ENCODE measurements at places on chromosomes 1 and 21. TPM values are rescaled to one million over a fixed set of nuclear protein-coding genes. Genes with fewer than 3 reads are reported as not detected.
A peak's percentile ranks its signal among the peaks of the same experiment; 100 is the strongest.

GRCh38 chr1:154117642-154118041, 37.2 kb downstream of the NUP210L start:
- no peak for DNase-seq

DNA sequence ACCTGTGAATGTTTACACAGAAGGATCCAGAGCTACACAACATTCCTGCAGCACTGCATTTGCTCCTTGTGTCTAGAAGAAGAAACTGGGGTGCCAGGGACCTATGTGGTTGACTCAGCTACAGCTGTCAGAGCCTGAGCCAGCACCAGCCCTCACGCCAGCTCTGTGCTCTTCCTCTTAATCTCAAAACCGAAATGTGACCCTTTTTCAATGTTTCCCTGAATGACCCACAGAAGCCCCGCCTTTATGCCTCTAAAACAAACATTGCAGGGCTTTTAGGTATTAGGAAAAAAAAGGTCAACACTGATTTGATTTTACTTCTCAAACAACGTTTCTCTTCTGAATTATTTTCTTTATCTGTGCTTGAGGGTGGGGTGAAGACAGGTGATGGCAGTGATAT, 260.5 kb downstream of the DYRK1A start:
- DNase-seq: no peak

The SPRR5 gene
- not detected for total RNA-seq

The LENEP gene
- not detected for total RNA-seq

The NUF2 gene
- total RNA-seq: 40.0 TPM

GRCh38 chr1:62462370-62462769, 25.5 kb downstream of the USP1 start:
- DNase-seq: peak; percentile 62

- no peak for DNase-seq
Observed at GRCh38 chr1:200228081-200228480, 181.8 kb downstream of the ZNF281 start.

The RLF gene
- total RNA-seq: 19.6 TPM

- DNase-seq: no peak
Observed at GRCh38 chr1:11339346-11340232, 66.6 kb downstream of the UBIAD1 start.

The KCNJ10 gene
- total RNA-seq: not detected

- no peak for DNase-seq
Observed at GRCh38 chr1:82177192-82177591, 376.5 kb downstream of the ADGRL2 start.

- no peak for DNase-seq
Observed at GRCh38 chr1:202145068-202145743, 669 bp upstream of the ARL8A start.
